ENCODE measurements at places on chromosomes 6 and 20. TPM values are rescaled to one million over a fixed set of nuclear protein-coding genes. Genes with fewer than 3 reads are reported as not detected.

- peak; percentile 84 for DNase-seq
Observed at GRCh38 chr6:31086788-31087440, 25.5 kb downstream of the C6orf15 start.

DNA sequence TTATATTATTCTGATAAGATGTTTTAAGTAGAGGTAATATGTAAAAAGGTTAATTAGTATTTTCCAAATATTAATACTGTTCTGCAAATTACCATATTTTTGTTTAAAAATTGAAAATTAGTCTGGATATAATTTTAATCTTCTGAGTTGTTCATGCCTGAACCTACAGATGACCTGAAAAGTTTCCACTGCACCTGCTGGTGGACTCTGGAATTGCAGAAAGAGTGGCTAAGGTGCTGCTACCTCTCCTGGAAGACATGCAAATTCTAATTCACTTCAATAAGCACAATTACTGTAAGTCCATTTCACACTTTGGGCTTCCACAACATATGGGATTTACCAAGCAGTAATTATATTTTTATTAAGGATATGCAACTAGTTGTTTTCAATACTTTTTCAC, 77.7 kb upstream of the OLIG3 start:
- peak; percentile 11 for DNase-seq

- no peak for DNase-seq
Observed at GRCh38 chr20:32050851-32051556, 1.0 kb upstream of the HCK start.

GRCh38 chr6:40844246-40844645, 194.8 kb downstream of the UNC5CL start:
- DNase-seq: no peak

- no peak for DNase-seq
Observed at GRCh38 chr6:113709936-113710509, 147.1 kb upstream of the MARCKS start.

DNA sequence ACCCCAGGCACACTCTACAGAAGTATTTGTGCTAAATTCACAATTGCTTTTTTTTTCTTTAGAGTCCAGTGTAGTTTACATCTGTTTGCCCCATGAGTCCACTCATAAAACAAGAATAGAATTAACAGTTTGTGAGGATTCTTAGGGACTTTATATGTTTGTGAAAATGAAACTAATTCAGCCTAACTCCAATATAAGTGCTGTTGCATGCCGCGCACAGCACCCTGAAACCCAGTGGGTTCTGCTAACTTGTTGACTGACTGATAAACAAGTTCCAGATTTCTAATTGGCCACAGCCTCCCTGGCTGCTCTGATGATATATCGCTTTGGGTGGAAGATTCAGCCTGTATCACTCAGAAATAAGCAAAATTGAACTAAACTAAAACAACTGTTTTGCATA, 561.4 kb downstream of the PKHD1 start:
- DNase-seq: no peak

OR2B2 gene
- total RNA-seq: not detected

RSPO3 gene
- not detected for total RNA-seq

TSPO2 gene
- not detected for total RNA-seq

All from LHCN-M2 (cell line).